ENCODE measurements at places on chromosomes 6 and 20.

GRCh38 chr6:134078166-134078565, 25.7 kb upstream of the SLC2A12 start:
- no peak for DNase-seq

DNA sequence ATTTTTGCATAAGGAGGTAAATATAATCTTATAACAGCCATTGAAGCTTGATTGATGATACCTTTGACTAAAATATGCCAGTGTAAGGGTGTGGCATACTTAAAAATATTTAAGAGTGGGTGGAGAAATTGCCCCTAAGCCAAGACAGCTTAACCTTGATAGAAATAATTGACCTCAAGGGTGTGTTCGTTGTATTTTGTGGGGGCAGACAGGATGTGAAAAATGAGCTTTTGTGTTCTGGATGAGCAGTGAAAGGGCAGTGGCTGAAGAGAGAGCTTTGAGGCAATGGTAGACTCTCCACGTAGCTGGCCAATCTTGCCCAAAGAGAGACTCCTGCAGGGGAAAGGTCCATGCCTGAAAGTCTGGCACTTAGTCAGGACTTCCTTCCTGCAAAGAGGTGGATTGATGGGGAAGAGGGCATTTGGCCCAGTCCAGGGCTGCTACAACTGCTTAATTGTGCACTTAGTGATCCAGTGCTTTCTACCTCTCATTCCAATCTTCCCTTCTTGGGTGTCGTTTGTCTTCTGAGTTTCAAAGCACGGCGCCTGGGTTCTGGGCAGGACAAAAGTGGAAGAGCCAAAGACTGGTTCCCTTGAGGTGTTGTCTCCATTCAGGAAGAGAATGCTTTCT, 15.6 kb upstream of the CD109 start:
- no peak for DNase-seq

DNA sequence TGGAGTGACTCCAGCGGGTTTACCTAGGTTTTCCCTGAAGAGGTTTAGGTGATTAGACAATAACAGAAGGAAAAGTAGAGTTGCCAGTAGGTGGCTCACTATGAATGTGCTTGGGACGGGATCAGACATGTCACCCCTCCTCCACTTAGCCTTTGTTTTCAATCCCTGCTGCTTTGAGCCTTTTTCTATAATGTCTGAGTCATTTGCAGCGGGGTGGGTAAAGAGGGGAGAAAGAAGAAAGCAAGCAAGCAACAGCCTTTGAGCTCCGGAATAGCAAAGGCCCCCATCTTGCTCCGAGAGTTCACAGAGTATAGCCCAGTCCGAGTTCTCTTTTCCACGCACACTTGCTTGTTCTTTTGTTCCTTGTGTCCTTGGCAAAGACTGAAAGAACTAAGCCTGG, 129.1 kb downstream of the PACRG start:
- DNase-seq: no peak

DNA sequence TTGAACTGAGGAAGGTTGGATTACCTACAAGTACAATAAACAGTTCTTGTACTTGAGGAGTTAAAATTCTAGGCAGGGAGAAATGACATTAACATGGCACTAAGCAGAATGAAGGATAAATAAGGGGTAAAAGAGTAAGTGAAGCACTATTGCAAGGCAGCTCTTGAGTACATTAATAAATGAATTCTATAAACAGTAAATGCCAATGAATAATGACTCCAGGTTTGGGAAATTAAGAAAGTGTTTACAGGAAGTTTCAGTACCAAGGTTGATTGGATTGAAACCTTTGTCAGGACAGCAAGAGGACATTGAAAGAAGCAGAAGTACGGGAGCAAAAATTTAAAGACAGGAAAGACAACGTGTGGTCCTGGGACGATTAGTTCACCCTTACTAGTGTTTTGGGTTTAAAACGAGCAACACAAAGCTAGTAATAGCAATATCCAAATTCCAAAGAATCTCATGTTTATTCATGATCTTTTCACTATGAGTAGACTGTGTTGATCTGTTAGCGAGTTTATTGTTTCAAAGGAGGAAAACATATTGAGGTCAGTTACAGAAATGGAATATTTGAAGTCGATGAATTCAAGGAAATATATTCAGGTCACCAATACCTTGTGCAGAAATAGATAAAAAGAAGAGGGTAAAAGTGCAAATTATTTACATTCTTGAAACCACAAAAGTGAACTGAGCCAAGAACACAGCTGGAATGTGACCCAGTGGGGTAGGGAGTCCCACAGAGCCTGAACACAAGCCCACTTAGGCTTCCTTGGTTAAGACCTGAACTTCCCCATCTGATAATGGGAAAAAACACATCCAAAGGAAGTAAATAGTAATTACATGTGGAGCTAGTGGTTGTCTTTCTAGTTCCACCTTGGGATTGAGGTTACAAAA, 80.8 kb downstream of the MKKS start:
- DNase-seq: no peak

DNA sequence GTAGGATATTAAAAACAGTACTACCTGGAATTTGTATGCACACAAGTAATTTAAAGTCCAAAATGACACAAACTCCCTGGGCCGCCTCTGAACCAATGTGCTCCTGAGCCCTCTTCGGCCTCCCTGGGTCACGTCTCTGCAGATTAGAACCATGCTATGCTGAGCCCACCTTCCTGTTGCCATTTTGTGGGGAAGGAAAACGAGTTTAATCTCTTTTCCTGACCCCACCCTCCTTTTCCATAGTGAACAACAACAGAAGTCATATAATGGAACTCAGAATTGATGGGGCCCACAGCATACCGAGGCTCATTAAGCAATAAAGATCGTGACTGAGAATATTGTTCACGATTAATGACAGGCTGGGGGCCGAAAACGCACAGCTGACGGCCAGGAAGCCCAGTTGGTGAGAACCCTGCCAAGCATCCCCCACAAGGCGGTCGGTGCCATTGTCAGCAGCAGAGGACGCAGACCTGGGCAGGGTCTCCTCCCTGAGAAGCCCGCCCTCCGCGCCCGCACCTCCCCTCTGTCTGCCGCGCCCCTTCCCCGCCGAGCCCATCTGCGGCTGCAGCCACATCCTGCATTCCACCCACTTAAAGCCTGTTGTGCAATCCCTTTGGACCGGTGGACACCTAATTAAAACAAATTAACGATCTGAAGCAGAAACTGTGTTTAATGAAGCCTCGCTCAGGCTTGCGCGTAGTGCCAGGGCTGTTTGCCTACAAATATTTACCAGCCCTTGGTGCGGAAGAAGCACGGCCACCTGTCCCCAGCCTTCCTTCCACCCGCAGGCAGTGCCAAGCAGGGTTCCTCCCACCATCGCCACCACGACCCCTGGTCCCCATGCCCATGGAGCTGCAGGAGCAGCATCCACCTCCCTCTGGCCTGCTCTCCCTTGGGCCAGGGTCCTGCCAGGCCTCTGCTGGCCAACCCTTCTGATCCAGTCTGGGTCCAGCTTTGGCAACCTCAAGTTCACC, 68.1 kb downstream of the DLL1 start:
- DNase-seq: no peak

GRCh38 chr6:22880686-22881433, 311.5 kb downstream of the HDGFL1 start:
- no peak for DNase-seq

- peak; percentile 84 for DNase-seq
Measured at GRCh38 chr6:43120944-43121913, 45.1 kb downstream of the PTK7 start.

GRCh38 chr6:43990627-43991619, 136.3 kb downstream of the MRPL14 start:
- DNase-seq: peak; percentile 88

DNA sequence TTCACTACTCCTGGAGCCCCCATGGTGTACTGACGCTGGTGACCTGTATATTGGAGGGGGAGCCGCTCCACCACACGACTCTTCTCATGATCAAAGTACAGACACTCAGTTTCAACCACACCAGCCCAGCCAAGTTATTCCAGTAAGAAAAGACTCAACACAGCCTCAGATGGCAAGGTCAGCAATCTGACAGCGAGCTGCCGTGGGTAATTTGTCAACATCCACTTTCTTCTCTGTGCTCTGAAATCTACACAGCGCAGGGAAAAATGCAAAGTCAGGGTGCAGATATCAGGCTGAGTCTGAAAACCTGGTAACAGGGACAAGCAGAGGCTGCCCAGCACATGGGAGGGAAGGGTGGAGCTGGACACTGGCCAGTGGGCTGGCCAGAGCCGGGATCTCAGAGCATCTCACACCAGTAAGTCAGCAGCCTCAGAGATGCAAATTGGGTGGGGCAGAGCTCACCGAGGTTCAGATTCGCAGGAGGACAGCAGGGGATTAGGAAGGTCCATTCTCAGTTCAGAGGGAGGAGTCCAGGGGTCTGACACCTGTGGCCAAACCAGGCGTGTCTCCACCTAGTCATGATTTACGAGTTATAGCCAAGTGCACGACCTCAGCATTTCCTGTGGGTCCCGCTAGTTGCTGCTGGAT, 44.5 kb upstream of the RPS6KA2 start:
- no peak for DNase-seq

- DNase-seq: no peak
Measured at GRCh38 chr6:97097068-97098047, 172.8 kb downstream of the KLHL32 start.

DNA sequence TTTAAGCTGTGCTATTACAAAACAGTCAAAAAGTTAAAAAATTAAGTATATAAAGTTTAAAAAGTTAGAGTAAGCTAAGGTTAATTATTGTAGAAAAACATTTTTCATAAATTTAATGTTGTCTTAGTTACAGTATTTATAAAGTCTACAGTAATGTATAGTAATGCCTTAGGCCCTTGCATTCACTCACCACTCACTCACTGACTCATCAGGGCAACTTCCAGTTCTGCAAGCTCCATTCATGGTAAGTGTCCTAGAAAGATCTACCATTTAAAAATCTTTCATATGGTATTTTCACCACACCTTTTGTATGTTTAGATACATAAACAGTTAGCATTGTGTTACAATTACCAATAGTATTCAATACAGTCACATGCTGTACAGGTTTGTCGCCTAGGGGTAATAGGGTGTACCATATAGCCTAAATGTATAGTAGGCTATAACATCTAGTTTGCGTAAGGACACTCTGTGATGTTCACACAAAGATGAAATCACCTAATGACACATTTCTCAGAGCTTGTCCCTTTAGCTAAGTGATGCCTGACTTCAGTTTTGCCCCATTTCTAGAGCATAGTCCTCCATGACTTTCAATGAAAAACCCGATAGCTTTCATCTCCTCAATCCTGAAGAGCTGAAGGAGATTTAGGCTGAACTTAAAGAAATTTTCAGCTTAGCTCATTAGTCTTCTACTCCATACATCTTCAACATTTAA, 14.9 kb upstream of the HLA-DRA start:
- no peak for DNase-seq

DNA sequence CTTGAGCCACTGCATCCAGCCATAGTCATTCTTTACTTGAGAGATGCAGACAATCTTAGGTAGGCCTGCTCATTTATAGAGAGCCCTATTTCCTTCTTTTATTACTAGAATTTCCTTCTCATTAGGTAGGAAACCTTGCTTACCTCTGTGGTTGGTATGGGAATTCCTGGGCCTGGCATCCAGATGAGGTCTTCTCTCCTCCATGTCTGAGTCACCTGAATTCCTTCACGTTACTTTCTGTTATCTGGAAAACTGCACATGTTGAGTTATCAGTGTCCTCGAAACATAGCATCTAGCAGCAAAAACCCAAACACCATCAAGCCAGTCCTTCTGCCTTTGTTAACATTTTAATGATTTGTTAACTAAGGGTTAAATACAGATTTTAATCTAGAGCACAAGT, 2.2 kb downstream of the ZNFX1 start:
- DNase-seq: no peak
